ENCODE measurements at places on chromosomes 7 and 10.

GRCh38 chr10:35916791-35917190 lies 274.7 kb upstream of the FZD8 start:
- DNase-seq, result no peak

DNA sequence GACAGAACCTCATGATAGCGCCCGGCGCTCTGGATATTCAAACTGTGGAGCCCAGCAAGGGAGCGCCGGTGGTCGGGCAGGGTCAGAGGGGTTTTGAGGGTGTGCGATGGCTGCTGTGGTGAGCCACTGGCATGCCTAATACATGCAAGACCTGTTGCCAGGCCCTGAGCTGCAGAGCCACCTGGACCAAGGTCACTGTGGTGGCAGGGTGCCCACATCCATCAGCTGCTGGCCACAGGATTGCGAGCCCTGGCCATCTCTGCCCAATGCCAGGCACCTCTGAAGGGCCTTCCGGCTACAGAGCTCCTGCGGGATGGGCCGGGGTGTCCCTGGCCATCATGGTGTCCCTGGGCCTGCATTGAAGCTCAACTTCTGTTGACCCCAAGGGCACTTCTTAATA lies 123.0 kb upstream of the TNRC18 start:
- DNase-seq, result no peak

DNA sequence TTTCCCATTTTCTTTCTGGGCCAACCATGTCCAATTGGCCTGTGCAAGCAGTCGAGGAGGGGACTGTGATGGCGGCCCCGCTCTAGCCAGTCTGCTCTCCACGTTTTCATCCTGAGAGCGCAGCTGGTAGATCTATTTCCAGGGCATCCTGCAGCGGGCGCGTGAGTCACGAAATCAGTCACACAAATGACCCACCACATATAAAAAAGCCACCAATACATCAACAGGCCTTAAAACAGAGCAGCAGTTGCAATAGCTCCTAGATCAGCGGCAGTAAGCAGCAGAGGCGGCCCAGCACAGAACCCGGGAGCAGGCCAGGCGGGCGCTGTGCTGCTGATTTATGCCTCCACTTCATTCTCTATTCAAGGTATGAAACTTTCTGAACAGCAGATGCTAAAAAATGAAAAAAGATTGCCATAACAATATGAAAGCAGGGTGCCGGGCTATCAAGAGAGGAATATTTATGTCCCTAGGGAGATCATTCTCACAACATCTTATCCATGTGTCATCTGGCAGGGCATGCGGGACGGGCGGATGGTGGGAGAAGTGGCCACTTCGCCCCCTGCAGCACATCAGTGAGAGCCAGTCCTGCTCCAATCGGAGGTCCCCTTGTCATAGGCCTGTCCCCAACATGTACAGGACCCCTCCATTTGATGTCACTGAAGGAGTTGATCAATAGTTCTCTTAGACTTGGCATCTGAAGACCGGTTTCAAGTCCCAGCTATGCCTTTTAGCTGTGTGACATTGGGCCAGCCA lies 98.0 kb upstream of the GPR26 start:
- no peak for DNase-seq

- no peak for DNase-seq
Measured at GRCh38 chr7:107387573-107388219, 82.2 kb upstream of the GPR22 start.

- no peak for DNase-seq
Measured at GRCh38 chr10:88262591-88263234, 320.4 kb downstream of the RNLS start.

GRCh38 chr7:4386190-4386589 lies 295.9 kb upstream of the FOXK1 start:
- no peak for DNase-seq

GRCh38 chr10:34319197-34319846 lies 495.8 kb downstream of the PARD3 start:
- no peak for DNase-seq

GRCh38 chr10:122388287-122388997 lies 13.9 kb downstream of the PLEKHA1 start:
- DNase-seq, result no peak

- DNase-seq, result no peak
Measured at GRCh38 chr10:119253433-119254174, 46.2 kb downstream of the GRK5 start.

- DNase-seq, result no peak
Measured at GRCh38 chr10:1379601-1380000, 323.4 kb downstream of the WDR37 start.

GRCh38 chr10:3782451-3783315 lies 2.3 kb downstream of the KLF6 start:
- DNase-seq, result peak; percentile 87

DNA sequence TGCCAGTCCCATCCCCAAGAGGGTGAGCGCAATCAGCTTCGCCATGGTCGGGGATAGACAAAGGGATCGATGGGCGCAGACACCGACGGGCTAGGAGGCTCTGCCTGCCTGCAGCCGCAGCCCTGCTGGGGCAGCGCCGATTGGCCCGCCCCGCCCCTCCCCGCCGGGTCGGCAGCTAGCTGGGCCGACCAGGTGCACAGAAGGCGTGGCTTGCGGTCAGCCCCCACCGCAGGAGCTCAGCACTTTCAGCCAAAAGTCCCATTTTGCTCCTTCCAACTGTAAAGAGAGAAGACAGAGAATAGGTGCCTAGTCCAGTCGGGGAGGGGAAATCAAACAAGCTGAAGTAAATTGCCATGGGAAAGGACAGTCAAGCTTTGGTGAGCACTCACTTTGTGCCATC lies at the start of gene PON1:
PON1 (minus strand) TSS at position 102 of the 400 bp plus-strand sequence; CDS start at position 45, 57 bp downstream.
- no peak for DNase-seq

- DNase-seq, result no peak
Measured at GRCh38 chr7:75842836-75843446, 29.3 kb upstream of the CCL24 start.

GRCh38 chr10:47090903-47091302 lies 179.7 kb downstream of the PTPN20 start:
- DNase-seq, result no peak

GRCh38 chr7:28266402-28266801 lies 85.8 kb upstream of the JAZF1 start:
- DNase-seq, result no peak

GRCh38 chr10:83633547-83633946 lies 505.8 kb upstream of the GHITM start:
- no peak for DNase-seq

DNA sequence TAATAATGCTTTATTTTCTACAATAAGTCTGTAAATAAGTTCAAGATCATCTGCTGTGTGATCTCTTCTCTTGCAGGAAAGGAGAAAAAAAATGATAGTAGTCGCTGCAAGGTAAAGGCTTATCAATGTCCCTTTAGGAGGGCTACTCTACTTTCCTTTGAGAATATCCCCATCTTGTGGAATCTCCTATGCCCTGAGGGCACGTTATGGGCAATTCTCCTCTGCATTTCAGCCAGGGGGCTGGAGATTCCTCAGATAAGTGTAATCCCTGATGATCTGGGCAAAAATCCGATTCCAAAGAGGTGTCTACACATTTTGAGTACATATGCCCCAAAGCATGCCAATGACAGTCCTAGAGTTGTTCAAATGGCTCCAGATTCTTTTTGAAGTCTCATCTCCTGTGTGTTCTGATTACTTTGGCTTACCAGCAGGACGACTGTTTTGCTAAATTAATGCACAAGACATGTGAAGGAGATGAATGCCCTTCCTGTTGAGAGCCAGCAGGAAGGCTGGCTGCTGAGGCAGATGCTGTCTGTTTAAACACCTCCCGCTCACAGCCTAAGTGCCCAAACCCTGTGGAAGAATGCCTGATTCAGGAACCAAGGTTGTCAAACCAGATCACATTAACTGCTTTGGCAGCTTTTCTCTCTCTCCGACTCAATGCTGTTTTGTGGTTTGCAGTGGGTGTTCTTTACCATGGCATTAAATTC lies 171.2 kb upstream of the COL1A2 start:
- DNase-seq, result no peak

DNA sequence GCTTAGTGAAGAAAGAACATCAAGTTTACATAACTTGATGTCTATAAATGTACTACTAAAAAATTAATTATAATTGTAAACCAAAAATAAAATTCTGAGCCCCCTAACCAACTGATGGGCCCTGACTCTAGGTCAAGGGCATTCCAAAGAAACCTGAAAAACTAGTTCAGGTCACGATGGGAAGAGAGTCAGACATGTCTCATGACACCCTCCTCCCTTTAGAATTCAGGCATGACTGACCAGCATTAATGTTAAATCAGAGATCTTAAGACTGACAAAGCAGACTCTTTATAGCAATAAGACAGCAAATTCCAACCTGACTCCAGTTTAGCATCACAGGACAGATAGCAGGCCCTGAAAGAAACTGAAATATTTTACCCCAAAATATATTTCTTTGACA lies 21.6 kb upstream of the OTUD1 start:
- DNase-seq, result no peak

DNA sequence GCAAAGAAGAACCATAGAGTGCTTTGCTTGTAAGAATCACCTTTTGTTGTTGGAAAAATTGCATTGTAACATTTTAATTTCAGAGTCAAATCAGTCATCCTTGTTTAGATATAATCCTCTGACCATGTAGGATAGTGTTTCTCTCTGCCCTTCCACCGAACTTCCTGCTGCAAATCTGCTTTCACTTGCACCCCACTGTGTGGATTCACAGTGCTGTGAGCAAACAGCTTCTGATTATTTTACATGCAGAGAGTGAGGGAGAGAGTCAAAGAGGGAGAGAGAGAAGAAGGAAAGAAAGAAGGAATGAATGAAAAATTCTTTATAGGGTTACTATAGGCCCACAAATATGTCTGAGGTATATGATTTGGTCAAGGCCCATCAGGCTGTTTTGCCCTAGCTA lies 30.0 kb upstream of the SEM1 start:
- no peak for DNase-seq

DNA sequence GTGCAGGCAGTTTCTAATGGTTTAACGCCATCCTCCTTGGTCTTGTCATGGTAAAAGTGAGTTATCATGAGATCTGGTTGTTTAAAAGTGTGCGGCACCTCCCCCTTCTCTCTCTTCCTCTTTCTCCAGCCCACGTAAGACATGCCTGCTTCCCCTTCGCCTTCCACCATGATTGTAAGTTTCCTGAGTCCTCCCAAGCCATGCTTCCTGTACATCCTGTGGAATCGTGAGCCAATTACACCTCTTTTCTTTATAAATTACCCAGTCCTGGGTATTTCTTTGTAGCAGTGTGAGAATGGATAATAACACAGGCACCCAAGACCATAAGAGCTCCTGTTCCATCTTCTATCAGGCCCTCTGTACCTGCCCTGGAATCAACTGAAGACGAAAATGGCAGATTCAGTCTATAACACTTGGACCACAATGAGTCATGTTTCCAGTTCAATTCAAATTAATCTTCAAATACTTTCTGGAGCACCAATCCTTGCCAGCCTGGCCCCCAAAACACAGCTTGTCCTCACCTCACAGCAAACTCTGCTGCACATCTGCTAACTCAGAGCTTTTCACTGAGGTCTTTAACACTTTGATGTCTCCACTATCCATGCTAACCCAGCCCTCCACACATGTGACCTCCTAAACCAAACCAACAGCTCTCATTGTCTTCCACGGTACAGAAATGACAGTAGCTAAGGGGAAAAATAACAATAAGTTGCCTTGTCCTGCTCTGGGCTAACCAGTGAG lies 73.2 kb downstream of the SFMBT2 start:
- DNase-seq, result peak; percentile 36

DNA sequence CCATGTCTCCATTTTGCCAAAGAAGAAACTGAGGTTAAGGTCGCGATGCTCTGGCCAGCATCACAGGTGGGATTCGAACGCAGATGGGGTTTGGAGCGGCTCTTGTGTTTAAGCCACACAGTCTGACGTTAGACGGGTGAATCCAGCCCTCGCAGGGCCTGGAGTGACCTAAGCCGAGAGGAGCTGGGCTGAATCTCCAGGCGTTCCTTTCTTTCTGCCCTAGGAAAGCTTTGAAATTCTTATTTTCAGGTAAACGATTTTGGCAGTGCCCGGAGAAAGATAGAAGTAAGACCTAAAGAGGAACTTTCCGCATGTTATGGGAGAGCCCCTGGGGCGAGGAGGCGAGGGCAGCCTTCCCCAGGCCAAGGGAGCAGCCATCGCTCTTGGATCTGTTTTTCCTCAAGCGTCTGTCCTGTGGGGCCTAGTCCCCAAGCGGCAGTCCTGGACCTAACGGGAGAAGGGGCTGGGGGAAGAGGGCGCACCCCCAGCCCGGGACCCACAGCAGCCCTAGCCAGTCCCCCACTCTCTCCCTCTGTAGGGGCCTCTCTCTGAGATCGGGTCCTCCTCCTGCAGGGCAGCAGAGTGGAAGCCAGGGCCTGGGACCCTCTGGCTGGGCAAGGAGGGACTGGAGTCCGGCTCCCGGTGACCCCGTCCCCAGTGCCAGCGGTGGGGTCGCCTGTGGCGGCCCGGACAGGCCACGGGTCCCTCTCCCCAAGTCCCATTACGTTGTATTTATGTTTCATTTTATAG lies 8.9 kb upstream of the LBX1 start:
- no peak for DNase-seq

GRCh38 chr10:14617852-14618251 lies 156.8 kb downstream of the FAM107B start:
- DNase-seq, result no peak

- no peak for DNase-seq
Measured at GRCh38 chr10:10591715-10592341, 425.8 kb upstream of the CELF2 start.

Measured in hippocampal formation (tissue), 2 donors.